ENCODE measurements at places on chromosomes 13 and 19.
A peak's percentile ranks its signal among the peaks of the same experiment; 100 is the strongest.

DNA sequence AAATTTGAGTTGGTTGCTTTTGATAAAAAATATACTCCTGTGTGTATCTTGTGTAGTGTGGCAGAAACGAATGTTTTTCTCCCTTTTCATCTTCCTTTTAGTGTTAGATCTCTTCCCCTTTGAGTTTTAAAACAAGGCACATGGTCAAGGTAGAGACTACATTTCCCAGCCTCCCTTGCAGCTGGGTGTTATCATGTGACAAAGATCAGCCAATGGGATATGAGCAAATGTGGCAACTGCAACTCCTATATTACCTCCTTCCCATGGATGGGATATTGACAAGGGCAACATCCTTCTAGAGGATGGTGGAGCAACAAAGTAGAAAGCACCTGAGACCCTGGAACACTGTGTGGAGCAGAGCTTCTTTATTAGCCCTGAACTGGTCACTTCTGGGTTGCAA is 42.4 kb downstream of the ADGRE3 start:
- no peak for DNase-seq

- DNase-seq: peak; percentile 81
Measured at GRCh38 chr19:19627621-19628500, at the start of gene LPAR2. Gene LPAR2 (minus strand): TSS chr19:19628220. CDS start chr19:19627275, 945 bp downstream.

DNA sequence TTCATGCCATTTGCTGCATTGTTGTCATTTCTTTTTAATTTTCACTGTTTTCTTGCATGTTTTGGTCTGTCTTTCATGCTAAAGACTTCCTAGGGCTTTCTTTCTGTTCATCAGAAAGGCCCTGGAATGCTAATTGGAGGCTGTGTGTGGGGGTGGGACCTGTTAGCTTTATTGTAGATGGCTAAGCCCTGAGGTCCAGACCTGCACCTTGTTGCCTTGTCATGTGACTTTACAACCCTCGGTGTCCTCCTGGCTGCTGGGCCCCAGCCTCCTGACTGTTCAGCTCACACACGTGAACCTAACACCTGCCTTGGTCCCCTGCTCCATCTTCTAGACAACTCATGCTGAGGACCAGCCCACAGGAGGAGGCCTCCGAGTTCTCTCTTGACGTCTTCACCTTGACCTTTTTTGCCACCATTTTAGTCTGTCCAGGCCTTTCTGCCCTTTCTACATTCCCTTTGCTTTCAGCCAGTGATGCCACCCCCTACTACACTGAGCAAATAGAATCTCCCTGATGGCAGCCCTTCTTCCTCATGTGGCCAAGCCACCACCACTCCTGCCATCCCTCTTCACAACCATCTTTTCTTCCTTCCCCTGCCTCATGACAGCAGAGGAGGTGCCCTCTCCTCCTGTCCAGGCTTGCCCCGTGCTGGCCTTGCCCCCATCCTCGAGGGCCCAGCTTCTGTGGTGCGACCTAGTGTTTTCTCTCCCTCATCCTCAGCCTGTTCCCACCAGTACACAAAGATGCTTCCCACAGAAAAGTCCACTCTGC is 41.4 kb upstream of the GPI start:
- no peak for DNase-seq

GRCh38 chr19:18017275-18018083 is 9.5 kb downstream of the ARRDC2 start:
- no peak for DNase-seq

DNA sequence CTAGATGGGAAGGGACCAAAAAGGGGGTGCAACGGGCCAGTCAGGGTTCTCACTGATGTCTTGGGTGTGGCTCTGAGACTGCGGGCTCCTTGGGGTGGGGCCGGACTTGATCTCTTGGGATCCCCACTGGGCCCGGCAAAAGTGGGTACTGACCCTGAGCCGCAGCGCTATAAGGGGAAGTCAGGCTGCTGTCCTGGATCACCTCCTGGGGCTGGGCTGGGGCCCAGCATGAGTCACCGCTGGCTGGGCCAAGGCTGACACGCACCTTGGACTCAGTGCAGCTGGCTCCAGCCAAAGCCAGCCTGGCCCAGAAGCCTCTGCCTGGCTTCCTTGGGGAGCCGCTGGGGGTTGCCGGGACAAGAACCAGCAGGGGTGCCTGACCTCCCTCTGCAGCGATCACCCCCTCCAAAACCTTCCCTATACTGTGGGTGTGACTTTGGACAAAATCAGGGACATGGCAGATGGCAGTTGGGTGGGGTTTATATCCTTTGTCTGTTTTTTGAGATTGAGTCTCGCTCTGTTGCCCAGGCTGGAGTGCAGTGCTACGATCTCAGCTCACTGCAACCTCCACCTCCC is 617 bp upstream of the IQCN start:
- DNase-seq: no peak

DNA sequence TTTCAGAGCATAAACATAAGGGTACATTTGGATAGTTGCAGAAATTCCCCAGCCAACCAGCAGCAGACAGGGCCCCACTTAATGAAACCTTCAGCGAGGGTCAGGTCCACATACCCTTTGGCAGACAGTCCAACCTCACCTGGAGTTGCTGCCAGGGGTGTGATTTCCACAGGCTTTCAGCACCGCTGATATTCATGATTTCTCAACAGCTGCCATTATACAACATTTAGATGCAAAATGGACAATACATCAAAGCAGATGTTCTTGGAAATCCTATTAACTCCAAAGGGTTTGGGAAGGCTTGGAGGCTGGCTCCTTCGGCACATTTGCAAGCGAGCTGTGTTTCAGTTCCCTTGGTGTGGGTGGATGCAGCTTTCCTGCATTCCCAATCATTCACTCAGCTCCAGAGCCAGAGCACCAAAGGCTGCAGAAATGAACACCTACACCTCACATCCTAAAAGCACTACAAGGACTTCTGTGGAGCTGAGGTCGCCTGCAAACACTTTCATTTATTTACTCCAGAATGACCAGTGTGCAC is 147.2 kb upstream of the VSTM2B start:
- DNase-seq: peak; percentile 32

DNA sequence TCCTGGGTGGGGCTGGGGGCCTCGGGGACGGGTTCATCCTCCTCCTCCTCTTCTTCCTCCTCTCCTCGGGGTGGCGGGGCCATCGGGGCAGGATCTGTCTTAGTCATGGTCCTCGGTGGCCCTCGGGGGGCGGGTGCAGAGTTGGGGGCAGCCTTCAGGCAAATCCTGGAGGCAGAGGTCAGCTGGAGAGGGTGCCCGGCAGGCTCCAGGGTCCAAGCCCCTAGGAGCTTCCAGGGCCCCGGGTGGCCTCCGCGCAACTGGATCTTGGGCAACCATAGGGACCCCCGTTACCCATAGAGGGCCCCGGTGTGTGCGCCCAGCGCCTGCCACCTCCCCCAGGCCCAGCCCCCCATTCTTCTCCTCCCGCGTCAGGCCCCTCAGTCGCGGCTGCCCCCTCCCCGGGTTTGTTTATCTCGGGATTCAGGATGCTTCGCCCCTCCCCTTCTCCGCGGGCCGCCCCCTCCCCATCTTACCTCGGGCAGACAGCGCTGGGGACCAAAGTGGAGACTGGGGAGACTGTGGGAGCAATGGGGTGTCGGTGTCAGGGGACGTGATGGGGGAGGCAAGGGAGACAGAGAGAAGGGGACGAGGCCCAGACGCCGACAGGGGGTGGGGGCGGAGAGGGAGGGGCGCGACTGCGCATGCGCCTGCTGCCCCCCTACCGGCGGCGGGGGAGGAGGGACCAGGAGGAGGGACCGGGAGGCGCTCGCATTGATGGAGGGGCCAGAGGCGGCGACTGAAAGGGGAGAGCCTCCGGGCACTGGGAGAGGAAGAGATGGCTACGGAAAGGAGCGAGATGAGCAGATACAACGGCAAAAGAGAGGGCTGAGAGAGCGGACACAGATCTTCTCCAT is at the start of gene CLIP3:
Gene CLIP3, minus strand, starts transcription at position 623 of the 854 bp plus-strand sequence. Its CDS starts 516 bp downstream, at position 107.
- DNase-seq: no peak

GRCh38 chr13:113741191-113741668 is 17.8 kb upstream of the TMEM255B start:
- no peak for DNase-seq

DNA sequence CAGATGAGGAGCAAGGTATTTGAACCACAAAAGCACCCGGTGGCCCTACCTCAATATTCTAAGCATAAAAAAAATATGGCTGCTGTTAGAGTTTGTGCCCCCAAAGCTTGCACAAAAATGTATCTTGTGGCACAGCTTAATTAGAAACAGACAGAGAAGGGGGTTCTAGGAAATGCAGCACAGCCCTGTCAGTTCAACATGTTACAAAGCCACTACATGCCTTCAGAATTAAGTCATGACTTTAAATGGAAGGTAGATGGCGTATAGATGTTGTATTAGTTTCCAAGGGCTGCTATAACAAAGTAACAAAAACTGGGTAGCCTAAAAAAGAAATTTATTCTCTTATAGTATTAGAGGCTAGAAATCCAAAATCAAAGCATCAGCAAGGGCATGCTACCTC is 703.8 kb downstream of the DIAPH3 start:
- no peak for DNase-seq

GRCh38 chr19:33960566-33960965 is 163.9 kb downstream of the KCTD15 start:
- no peak for DNase-seq

GRCh38 chr19:47228168-47228936 is 2.6 kb downstream of the BBC3 start:
- peak; percentile 78 for DNase-seq

DNA sequence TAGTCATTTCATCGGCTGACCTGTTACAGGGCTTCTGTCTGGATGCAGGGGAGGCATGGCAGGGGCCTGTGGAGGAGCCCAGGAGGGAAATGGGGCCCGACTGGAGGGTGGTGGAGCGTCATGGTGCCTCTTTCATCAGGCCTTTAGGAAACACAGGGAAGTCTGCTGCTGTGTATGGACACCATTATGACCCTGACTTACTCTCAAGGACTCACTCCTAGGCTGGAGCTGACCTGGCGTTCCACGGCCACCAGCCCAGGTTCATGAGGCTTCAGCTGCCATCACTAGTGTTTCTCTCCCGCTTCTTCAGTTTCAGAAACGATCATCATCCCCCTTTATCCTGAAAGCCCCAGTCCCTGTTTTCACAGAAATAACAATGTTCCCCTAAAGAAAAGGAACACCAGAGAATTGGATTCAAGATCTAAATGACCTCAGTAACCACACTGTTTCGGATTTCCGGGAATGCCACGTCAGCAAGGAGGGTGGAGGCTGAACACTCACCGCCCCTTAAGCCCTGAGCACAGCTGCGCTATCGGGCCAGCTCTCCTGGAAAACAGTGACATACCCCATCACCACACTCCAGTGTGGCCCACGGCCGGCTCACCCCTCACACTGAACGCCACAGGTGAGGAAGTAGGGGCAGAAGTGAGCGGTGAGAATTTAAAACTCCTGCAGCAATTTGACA is 67.6 kb downstream of the SOX1 start:
- DNase-seq: peak; percentile 34

- DNase-seq: no peak
Measured at GRCh38 chr19:7072541-7072940, 3.0 kb downstream of the ZNF557 start.

DNA sequence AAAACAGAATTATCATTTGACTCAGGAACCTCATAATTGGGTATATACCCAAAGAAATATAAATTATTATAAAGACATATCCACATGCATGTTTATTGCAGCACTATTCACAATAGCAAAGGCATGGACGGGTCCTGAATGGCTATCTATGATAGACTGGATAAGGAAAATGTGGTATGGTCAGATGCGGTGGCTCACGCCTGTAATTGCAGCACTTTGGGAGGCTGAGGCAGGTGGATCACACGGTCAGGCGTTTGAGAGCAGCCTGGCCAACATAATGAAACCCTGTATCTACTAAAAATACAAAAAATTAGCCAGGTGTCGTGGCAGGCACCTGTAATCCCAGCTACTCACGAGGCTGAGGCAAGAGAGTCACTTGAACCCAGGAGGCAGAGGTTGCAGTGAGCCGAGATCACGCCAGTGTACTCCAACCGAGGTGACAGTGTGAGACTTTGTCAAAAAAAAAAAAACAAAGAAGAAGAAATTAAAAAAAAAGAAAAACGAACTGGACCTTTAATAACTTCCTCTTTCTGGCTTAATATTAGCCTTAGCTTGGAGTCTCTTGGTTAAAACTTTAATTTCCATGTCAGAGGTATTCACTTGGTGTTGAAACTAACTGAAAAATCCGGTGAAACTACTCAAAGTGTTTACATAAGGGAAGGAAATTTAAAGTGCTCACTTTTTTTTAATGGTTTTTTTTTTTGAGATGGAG is 104.4 kb downstream of the ZNF486 start:
- DNase-seq: no peak

DNA sequence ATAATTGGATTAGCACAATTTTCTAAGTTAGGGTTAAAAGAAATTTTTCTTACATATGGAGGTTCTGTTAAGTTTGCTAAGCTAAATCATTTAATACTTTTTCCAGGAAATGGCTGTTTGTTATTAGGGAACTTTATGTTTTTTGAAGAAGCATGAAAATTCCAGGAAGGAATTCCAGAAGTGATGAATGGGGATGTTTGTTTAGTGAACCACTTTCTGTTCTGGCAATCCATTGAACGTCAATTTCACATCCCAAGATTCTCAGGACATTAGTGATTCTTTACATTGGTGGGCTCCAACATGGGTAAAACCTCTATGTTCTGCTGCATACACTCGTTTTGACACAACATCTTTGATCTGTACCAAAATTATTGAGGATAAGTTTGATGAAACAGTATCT is 534.4 kb downstream of the IRS2 start:
- no peak for DNase-seq

DNA sequence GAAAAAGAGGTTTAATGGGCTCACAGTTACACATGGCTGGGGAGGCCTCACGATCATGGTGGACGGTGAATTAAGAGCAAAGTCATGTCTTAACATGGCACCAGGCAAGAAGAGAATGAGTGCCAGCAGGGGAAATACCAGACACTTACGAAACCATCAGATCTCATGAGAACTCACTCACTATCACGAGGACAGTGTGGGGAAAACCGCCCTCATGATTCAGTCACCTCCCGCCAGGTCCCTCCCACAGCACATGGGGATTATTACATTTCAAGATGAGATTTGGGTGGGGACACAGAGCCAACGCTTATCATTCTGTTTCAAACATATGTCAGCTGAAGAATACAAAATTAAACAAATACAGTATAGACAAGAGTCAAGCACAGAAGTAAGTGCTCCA is 165.1 kb downstream of the PCCA start:
- DNase-seq: no peak

DNA sequence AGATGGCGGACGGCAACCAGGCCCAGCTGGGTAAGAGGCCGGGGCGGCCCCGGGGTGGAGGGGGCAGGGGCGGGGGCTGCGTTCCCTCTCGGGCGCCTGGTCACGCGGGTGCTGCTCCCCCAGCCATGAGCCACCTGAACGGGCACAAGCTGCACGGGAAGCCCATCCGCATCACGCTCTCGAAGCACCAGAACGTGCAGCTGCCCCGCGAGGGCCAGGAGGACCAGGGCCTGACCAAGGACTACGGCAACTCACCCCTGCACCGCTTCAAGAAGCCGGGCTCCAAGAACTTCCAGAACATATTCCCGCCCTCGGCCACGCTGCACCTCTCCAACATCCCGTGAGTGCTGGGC is 11.1 kb downstream of the PTBP1 start:
- DNase-seq: no peak

GRCh38 chr19:17309198-17309964 is at the start of gene DDA1:
Gene DDA1 (plus strand): TSS chr19:17309563. CDS start chr19:17309655, 92 bp downstream.
- peak; percentile 100 for DNase-seq

- no peak for DNase-seq
Measured at GRCh38 chr13:98452851-98453843, 123.8 kb downstream of the STK24 start.
